ENCODE measurements at places on chromosomes 13 and 19.

DNA sequence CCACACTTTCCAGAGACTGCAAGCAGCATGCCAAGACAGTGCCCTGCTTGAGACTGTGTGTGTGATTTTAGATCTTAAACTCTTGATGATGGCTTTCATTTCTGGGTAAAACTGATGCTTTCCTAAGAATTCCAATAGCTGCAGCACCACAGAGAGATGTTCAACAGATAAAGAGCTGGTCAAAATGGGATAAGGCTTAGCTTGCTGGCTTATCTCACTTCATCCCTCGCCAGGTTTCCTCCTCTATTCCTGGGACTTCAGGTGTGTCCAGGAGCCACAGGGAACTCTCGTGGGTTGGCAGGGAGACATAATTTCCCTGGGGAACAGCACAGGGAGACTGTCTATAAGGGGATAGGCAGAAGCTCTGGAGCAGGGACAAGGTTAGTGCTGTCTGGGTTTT lies 137.3 kb downstream of the KCTD15 start:
- no peak for DNase-seq

DNA sequence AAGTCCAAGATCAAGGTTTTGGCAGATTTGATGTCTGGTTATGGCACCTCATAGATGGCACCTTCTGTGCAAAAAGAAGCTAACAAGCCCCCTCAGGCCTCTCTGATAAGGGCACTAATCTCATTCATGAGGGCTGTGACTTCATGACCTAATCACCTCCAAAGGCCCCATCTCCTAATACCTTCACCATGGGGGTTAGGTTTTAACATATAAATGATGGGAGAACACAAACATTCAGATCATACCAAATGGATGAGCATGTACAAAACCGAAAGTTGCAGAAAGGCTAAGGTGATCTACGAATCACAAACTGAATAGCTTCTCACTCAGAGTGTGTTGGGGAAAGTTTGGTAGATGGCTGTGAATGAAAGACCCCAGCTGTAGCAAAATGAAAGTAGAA lies 217.4 kb downstream of the TBC1D4 start:
- no peak for DNase-seq

- no peak for DNase-seq
Observed at GRCh38 chr19:17909003-17909732, 23.6 kb upstream of the CCDC124 start.

GRCh38 chr19:610801-611480 lies 21.3 kb downstream of the HCN2 start:
- DNase-seq, result no peak

DNA sequence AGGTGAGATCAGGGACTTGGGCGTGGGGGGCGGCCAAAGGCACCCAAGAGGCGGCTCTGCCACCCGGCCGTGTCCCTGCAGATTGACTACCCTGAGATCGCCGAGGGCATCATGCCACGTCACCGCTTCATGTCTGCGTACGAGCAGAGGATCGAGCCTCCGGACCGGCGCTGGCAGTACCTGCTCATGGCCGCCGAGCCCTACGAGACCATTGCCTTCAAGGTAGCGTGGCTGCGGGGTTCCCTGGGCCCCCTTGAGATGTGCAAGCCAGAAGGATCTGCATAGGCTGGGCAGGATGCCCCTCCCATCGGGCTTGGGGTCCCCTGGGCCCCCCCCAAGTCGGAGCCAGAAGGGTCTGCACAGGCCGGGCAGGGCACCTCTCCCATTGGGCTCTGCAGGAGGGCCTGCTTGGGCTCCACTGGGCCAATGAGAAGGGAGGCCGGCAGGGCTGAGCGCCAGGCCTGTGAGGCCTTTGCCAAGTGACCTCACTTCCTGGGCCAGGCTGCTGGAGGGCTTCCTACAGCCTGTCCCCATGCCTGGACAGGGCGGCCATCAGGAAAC lies 2.2 kb upstream of the AMH start:
- no peak for DNase-seq

DNA sequence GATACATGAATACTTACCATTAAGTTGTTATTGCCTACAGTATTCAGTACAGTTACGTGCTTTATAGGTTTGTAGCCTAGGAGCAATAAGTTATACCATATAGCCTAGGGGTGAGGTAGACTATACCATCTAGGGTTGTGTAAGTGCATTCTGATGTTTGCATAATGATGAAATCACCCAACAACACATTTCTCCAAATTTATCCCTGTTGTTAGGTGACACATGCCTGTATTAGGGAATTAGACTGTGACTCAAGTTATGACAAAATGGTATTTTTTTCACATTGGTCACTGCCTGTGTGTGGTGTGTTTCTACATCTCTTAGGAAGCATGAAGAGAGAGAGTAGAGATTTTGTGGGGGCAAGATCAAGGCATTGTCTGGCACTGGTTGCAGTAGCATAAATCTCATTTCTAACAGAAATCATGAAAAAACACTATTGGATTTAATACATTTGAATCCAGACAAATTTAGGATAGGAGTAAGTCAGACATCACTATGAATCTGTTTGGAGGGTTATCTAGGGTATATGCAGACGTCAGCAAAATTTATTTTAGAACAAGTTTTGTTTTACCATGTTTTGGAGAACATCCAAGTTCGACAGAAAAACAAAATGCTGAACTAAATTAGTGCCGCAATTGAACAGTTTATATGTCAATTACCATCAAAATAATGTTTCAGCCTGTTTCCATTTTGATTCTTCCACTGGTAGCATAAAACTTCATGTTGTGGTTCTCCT lies 332.1 kb downstream of the LMO7 start:
- no peak for DNase-seq
